Fibroblast of skin of abdomen (primary cell): ENCODE measurements at places on chromosomes 6 and 20.

GRCh38 chr6:17132967-17133366, 31.1 kb downstream of the STMND1 start:
- DNase-seq = no peak

DNA sequence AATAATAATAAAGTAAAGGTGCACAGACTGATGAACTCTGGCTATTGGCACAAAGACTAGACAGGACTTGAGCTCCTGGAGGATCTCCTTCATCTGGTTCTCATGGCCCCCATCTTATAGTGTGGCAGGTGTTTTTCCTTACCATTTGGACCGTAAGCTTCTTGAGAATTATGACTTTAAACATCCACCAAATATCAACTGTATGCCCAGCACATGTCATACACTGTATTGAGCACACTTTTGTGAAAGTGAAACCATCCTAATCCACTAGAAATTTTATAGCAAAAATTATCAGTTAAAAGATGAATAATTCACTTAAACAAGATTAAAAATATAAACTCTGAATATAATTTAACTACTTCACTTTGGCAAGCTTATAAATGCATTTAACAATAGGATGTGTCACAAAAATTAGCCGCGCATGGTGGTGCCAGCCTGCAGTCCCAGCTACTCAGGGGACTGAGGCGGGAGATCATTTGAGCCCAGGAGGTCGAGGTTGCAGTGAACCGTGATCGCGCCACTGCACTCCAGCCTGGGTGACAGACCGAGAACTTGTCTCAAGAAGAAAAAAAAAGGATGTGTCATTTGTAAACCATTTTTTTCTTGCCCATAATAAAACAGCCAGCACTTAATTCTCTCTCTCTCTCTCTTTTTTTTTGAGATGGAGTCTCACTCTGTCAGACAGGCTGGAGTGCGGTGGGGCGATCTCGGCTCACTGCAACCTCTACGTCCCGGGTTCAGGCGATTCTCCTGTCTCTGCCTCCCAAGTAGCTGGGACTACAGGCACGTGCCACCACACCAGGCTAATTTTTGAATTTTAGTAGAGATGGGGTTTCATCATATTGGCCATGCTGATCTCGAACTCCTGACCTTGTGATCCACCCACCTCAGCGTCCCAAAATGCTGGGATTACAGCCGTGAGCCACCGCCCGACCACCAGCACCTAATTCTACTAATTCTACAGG, 9.1 kb downstream of the HIVEP2 start:
- DNase-seq = no peak

- DNase-seq = no peak
Measured at GRCh38 chr6:161143663-161144430, 130.0 kb downstream of the AGPAT4 start.

DNA sequence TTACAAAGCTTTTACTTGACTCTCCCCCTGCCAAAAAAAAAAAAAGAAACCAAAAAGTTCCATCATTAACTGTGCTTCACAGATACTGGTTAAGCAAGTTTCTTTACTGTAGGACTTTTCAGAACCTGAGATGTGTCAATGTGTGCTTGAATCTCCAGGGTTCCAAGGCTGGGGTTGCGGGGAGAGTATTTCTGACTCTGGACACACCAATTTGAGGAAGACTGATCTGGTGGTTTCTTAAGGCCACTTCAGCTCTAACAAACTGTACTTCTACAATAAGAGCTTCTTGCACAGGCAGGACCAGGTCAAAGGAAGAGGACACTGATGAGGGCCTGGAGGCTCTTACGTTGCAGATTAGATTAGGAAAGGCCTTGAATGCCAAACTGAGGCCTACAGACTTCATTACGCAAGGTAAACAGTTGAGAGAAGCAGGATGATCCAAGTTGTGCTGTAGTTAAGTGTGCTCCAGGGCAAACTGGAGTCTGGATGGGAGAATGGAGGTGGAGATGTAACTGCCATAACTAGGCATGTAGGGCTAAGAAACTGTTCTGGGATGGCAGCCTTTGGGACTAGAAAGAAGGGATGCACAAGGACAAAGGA, 24.4 kb downstream of the COMMD7 start:
- no peak for DNase-seq

DNA sequence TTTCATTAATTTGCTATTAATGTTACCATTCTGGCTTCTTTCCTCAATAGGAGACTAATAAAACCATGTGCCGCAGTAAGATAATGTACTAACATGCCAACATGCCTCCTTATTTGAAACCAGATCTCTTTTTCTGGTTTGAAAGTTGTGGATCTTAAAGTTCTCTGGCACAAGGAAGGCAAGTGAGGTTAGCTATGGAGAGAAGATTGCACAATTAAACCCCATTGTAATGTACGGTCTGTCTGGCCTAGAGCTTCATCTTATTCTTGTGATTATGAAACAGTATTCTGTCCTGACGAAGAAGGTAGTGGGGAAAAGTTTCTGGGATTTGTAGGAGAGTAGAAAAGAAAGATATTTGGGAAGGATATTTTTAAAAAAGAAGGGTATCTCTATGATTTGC, 68.4 kb downstream of the EYA4 start:
- DNase-seq = no peak

DNA sequence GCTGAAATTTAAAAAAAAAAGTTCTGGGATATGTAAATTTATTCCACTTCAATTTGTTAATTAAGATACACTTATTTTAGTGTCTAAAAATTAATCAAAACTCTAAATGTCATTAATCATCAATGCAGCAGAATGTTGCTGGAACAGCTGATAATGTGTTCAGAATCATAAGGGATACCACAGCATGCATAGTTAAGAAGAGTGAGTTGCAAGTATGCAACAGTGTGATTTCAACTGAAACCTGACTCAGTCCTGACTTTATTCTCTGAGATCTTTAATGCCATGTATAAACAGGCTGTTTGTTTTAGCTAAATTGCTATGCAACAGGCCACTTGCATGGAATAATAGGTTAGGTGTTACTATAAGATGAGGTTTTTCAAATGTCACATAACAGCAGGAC, 1.4 kb downstream of the GRIK2 start:
- no peak for DNase-seq

- no peak for DNase-seq
Measured at GRCh38 chr6:127460465-127460864, 1.3 kb upstream of the KIAA0408 start.

GRCh38 chr20:3797592-3798372, 1.7 kb downstream of the CDC25B start:
- DNase-seq = no peak

GRCh38 chr6:15592610-15593009, 70.2 kb downstream of the DTNBP1 start:
- no peak for DNase-seq

DNA sequence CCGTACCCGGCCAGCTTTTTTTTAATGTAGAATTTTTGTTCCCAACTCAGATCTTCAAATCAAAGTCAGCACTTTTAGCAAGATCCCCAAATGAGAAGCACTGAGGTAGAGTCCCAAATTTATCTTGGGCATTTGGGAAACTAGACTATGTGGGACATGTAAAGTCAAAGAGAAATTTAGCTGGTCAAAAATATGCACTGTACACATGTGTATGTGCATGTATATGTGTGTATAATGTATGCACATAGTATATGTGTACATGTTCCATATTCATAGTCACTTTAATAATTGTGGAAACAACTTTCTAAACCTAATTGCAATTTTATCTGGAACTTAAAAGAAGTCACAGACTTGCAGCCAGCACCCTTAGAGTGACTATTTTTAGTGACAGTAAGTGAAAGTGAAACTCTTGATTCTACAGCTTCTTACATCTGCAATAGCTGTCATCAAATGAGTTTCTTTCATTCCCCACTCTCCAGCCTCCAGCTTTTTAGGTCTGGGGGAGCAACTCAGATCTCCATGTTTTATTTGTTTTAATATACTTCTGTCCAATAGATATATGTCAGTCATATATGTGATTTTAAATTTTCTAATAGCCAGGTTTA, 53.6 kb downstream of the CDC40 start:
- no peak for DNase-seq
